ENCODE measurements at places on chromosomes 5 and 9. TPM values are rescaled to one million over a fixed set of nuclear protein-coding genes. Genes with fewer than 3 reads are reported as not detected.

The GRIA1 gene
- total RNA-seq: not detected

The CDH12 gene
- not detected for total RNA-seq

The CTSV gene
- 16.3 TPM for total RNA-seq

The MEIKIN gene
- not detected for total RNA-seq

The PITX1 gene
- 31.8 TPM for total RNA-seq

The STK32A gene
- 0.30 TPM for total RNA-seq

The C1QTNF3 gene
- not detected for total RNA-seq

The THG1L gene
- 27.0 TPM for total RNA-seq

The IL5 gene
- total RNA-seq: 0.47 TPM

The ANKRD18A gene
- 13.7 TPM for total RNA-seq

The SKP1 gene
- total RNA-seq: 643 TPM

The GZMA gene
- not detected for total RNA-seq

The SLIT3 gene
- 19.5 TPM for total RNA-seq

The HSD17B3 gene
- not detected for total RNA-seq

The GTF2H2 gene
- total RNA-seq: 10.6 TPM

The HACD4 gene
- total RNA-seq: 1.0 TPM

Data from A549 treated with dexamethasone at 1 μM for 4 hours (cell line).